Right atrium auricular region (tissue), 2 donors: ENCODE measurements at places on chromosomes 3 and 15. TPM values are rescaled to one million over a fixed set of nuclear protein-coding genes. Genes with fewer than 3 reads are reported as not detected.

MGLL gene
- total RNA-seq: 36.3 TPM

GRCh38 chr3:114331007-114331406 is 37.2 kb downstream of the TIGIT start:
- H3K36me3 ChIP-seq: peaks cover 8% of the 10 kb centered on the region
- no peaks in the 10 kb centered on the region for H3K4me1 ChIP-seq
- DNase-seq: no peak
- H3K4me3 ChIP-seq: no peak overlapping the region

DNA sequence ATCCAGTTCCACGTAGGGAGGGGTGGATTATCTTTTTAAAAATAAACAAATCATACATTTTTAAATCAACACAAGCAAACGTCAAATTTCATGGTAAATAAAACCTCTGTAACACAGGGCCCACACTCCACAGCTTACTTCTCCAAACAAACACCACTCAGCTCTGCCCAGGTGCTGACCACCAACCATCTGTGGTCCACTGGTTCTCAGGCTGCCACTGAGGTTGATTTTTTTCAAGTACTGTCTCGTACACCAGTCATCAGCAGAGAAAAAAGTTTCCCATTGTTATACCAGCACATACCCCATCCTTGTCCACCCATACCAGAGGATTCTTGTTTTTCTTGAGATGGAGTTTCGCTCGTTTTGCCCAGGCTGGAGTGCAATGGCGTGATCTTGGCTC is 32.4 kb downstream of the CHSY1 start:
- no peak overlapping the region for H3K4me3 ChIP-seq
- peaks cover 41% of the 10 kb centered on the region for H3K4me1 ChIP-seq
- H3K27me3 ChIP-seq: no peaks in the 10 kb centered on the region
- no peak overlapping the region for H3K27ac ChIP-seq
- no peaks in the 10 kb centered on the region for H3K36me3 ChIP-seq

DNA sequence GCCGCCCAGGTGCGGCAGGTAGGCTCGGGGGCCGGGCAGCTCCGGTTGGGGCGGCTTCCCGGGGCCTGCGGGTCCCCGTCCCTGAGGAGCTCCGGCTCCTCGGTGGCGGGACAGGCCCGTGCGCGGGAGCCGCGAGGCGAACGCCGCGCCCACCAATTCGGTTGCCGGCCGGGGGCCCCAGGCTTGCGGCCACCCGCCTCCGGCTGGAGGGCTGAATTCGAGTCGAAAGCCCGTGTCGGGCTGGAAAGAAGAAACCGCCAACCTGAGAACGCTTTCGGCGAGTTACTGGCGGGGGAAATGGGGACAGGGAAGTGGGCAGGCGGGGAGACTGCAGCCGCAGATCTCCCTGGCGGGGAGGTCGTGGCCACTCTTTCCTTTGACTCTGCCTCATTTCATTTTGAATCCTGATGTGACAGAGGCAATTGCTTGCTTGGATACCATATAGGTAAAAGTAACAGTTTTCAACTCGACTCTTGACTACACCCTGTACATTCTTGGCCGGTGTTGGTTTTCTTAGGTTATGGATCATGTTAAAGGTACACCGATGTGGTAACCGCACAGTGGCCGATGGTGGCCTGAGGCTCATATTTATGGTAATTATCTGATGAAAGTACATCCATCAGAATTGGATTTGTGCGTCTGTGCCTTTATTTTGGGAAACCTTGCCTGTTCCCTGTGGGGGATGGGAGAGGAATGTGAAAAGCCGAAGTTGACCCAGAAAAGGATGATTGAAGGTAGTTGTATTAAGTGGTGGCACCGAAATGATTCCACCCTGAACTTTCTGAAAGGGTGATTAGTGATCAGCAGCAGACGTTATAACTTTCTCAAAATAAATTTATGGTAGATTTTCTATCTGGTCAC is 1.7 kb downstream of the B3GNT5 start:
- no peaks in the 10 kb centered on the region for H3K36me3 ChIP-seq
- H3K4me1 ChIP-seq: peaks cover 4% of the 10 kb centered on the region
- no peak for DNase-seq
- peak overlapping the region; percentile 72 for H3K4me3 ChIP-seq

- no peaks in the 10 kb centered on the region for H3K36me3 ChIP-seq
- DNase-seq: no peak
- H3K27me3 ChIP-seq: no peaks in the 10 kb centered on the region
- H3K27ac ChIP-seq: peak overlapping the region; percentile 49
These were observed 23.5 kb downstream of the ANP32A start for GRCh38 chr15:68797191-68797590.

TIGIT gene
- not detected for total RNA-seq

- no peak for DNase-seq
- H3K4me1 ChIP-seq: no peaks in the 10 kb centered on the region
- no peaks in the 10 kb centered on the region for H3K27me3 ChIP-seq
- H3K4me3 ChIP-seq: no peak overlapping the region
- H3K27ac ChIP-seq: no peak overlapping the region
- H3K36me3 ChIP-seq: no peaks in the 10 kb centered on the region
These were observed 46.8 kb upstream of the NAALADL2 start for GRCh38 chr3:174812172-174812862.

- no peaks in the 10 kb centered on the region for H3K36me3 ChIP-seq
- no peak overlapping the region for H3K27ac ChIP-seq
- no peaks in the 10 kb centered on the region for H3K4me1 ChIP-seq
- H3K4me3 ChIP-seq: peak overlapping the region; percentile 51
These were observed 1.6 kb downstream of the INSYN1 start for GRCh38 chr15:73751511-73751898.

- no peak for DNase-seq
- no peaks in the 10 kb centered on the region for H3K36me3 ChIP-seq
- H3K4me1 ChIP-seq: no peaks in the 10 kb centered on the region
- H3K27ac ChIP-seq: no peak overlapping the region
- H3K27me3 ChIP-seq: no peaks in the 10 kb centered on the region
- H3K4me3 ChIP-seq: no peak overlapping the region
These were observed 219.5 kb upstream of the MDFIC2 start for GRCh38 chr3:70531838-70532489.

GRCh38 chr3:45035441-45036301 is 9.6 kb downstream of the CLEC3B start:
- H3K4me1 ChIP-seq: no peaks in the 10 kb centered on the region
- H3K27me3 ChIP-seq: no peaks in the 10 kb centered on the region
- H3K4me3 ChIP-seq: peak overlapping the region; percentile 13
- no peak for DNase-seq
- peaks cover 12% of the 10 kb centered on the region for H3K36me3 ChIP-seq
- peak overlapping the region; percentile 39 for H3K27ac ChIP-seq

DNA sequence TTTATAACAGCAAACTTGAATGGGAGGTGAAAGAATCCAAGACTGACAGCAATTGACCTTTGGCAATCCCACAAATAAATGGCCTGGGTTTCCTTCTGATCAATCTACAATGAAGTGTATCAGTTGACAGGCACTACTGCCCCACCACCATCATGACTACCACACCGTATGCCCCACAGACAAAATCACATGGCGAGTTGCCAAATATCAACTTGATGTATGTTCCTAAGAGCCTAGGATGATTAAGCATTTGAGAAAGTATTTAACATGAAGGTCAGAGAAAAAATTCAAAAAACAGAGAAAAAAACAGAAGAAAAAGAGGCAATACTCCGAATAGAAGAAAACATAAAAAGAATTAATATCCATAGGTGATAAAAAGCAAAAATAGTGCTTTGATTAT is 215.9 kb upstream of the STAC start:
- no peaks in the 10 kb centered on the region for H3K27me3 ChIP-seq
- no peak for DNase-seq

DNA sequence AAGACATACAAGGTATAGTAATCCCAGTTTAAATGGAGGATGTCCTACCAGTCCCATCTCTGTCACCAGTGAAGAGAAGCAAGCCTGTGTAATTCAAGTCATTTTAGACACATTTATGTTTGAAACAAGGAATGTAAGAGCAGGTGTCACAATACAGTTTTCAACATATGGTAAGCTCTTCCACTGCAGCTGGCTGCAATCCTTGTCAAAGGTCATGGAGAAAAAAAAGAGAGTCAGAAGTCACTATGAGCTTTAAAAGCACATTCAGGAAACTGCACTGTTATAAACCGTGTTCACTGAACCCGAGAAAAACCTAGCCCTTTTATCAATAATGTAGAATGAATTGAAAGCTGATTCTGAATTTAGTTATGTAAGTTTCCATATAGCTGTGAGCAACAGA is 206.4 kb downstream of the NAALADL2 start:
- H3K4me3 ChIP-seq: no peak overlapping the region
- H3K27me3 ChIP-seq: no peaks in the 10 kb centered on the region
- no peaks in the 10 kb centered on the region for H3K4me1 ChIP-seq
- H3K27ac ChIP-seq: no peak overlapping the region
- no peaks in the 10 kb centered on the region for H3K36me3 ChIP-seq
- no peak for DNase-seq

DNA sequence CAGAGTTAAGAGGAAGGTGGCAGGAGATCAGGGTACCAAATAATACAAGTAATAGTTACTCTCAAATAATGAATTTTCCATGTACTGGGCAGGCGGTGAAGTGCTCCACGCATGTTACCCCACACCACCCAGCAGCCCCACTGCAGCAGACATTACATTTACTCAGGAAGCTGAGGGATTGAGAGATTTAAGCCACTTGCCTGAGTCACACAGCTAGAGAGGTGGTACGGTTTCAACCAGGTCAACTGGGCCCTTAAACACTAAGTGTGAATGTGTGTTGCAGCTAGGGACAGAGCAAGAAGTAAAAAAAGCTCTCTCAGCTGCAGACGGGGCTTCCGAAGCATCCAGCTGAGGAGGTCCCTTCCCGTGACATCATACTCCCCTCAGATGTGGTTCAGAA is 91.3 kb downstream of the PRICKLE2 start:
- peaks cover 26% of the 10 kb centered on the region for H3K4me1 ChIP-seq
- no peak overlapping the region for H3K27ac ChIP-seq
- DNase-seq: no peak
- H3K27me3 ChIP-seq: no peaks in the 10 kb centered on the region

GOLGA8M gene
- not detected for total RNA-seq

DNA sequence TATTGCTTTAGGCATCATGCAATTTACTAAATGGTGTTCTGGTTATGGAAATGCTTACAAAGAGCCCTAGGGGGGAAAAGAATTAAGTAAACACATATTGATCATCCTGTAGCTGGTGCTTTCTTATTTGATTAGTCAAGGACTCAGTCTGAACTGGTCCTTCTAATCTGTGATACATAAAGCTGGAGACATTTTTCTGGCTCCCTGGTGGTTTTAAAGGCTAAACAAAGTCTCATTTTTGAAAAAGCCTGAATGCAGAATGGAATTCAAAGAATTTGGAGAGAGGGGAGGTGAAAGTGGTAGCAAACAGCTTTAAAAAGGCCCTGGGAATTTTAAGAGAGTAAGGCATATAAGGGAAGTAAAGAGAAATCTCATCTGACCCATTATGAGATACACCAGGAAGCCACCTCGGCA is 149.7 kb downstream of the RBMS3 start:
- H3K27ac ChIP-seq: no peak overlapping the region
- H3K27me3 ChIP-seq: no peaks in the 10 kb centered on the region
- no peaks in the 10 kb centered on the region for H3K4me1 ChIP-seq
- H3K4me3 ChIP-seq: no peak overlapping the region
- peaks cover 5% of the 10 kb centered on the region for H3K36me3 ChIP-seq
- DNase-seq: no peak
